ENCODE measurements at places on chromosomes 13 and 19. TPM values are rescaled to one million over a fixed set of nuclear protein-coding genes. Genes with fewer than 3 reads are reported as not detected.
A peak's percentile ranks its signal among the peaks of the same experiment; 100 is the strongest.

The THAP8 gene
- 4.5 TPM for total RNA-seq

DNA sequence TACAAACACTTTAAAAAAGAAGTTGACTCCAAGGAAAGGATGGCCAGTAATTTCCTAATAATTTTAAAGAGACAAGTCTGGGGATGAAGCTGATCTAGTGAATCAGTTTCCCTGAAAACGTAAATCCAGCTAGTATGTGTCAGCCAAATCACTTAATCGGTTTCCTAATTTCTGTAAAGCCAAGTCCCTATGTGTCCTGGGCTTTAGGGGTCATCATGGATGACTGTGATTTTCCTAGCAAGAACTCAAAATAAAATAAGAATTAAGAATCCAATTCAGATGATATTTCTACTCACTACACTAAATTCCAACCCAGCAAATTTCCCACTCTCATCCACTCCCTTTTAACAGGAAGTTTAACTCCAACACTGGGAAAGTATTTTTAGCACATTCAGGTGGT, 35.9 kb downstream of the ELF1 start:
- DNase-seq, result no peak
- H3K27me3 ChIP-seq, result no peaks in the 10 kb centered on the region
- H3K4me1 ChIP-seq, result peaks cover 31% of the 10 kb centered on the region

- H3K4me3 ChIP-seq, result no peak overlapping the region
- no peak for DNase-seq
- H3K4me1 ChIP-seq, result no peaks in the 10 kb centered on the region
Measured at GRCh38 chr13:95100525-95101433, 200.5 kb downstream of the ABCC4 start.

- H3K4me3 ChIP-seq, result no peak overlapping the region
- H3K27me3 ChIP-seq, result no peaks in the 10 kb centered on the region
- DNase-seq, result no peak
- no peak overlapping the region for H3K27ac ChIP-seq
- no peaks in the 10 kb centered on the region for H3K36me3 ChIP-seq
Measured at GRCh38 chr13:75675421-75675820, 39.3 kb downstream of the LMO7 start.

DNA sequence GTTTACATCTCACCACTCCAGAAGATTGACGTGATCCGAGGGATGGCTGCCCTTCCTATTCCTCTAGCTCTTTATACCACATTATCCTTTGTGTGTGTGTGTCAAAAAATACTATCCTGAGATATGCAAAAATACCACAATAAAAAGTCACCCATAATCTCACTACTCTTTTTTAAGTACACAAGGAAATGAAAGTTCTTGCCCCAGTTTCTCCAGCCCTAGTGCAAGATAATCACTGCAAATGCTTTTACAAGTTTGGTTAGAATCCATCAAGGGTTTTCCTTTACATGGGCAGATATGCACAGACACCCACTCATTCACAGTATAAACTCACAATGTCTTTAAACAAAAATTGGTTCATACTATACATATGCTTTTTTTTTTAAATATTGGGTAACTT, 89.3 kb downstream of the DIAPH3 start:
- no peaks in the 10 kb centered on the region for H3K36me3 ChIP-seq
- H3K27ac ChIP-seq, result no peak overlapping the region
- H3K4me3 ChIP-seq, result no peak overlapping the region
- DNase-seq, result no peak
- H3K4me1 ChIP-seq, result no peaks in the 10 kb centered on the region

DNA sequence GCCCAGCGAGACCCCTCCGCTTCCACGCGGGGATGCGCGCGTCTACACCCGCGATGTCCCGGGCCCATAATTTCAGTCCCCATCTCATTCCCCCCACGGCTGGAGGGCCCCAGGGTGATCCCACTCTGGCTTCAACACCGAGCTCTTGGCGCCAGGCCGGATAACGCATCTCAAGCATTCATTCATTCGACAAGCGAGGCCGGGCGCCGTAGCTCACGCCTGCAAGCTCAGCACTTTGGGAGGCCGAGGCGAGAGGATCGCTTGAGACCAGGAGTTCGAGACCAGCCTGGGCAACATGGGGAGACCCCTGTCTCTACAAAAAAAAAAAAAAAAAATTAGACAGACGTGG, 5.9 kb downstream of the ANGPTL6 start:
- H3K27ac ChIP-seq, result peak overlapping the region; percentile 46
- H3K4me3 ChIP-seq, result peak overlapping the region; percentile 39
- H3K4me1 ChIP-seq, result peaks cover 8% of the 10 kb centered on the region
- DNase-seq, result no peak

DNA sequence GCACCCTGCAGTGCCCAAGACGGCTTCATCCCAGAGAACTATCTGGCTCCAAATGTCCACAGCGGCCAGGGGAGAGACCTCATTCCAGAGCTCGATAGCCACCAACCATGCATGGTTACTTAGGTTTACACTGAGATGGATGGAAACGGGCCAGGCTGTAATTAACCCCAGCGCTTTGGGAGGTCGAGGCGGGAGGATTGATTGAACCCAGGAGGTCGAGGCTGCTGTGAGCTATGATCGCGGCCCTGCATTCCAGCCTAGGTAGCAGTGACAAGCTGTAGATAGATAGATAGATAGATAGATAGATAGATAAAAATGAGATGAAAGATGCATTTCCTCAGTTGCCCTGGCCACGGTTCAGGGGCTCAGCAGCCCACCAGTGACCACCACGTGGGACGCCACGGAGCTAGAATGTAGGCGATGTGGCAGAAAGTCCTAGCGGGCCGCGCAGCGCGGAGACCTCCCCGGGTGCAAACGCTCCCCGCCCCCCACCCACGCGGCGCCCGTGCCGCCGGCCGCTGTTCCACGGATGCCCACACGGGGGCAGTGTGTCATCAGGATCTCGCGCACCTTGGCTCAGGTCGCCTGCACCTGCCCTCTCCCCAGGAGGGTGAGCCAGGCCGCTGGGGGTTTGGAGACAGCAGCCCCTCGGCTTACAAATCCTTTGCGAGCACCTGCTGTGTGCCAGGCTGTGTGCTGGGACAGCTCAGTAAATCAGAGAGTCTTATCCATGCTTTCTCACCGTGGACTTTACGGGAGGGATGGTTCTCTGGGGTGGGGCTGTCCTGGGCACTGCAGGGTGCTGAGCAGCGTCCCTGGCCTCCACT, 13.5 kb upstream of the TLE5 start:
- no peaks in the 10 kb centered on the region for H3K4me1 ChIP-seq
- peak; percentile 77 for DNase-seq
- no peak overlapping the region for H3K4me3 ChIP-seq

DNA sequence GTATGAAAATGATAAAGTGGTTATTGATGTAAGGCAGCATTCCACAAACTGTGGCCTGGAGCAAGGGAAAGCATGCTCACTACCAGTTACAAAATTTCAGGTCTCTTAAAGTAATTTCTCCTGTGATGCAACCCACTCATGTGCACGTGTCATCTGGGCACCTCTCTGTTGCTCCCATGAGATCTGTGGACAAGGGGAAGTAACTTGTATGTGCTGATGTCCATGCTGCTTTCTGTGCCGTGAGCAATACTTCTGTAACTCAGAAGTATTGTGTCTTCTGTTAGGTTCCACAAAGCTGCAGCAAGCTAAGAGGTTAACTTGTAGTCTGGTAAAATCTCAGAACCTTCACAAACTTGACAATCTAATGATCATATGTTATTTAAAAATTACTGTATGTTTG, 930.0 kb upstream of the SLITRK6 start:
- no peak overlapping the region for H3K4me3 ChIP-seq
- no peaks in the 10 kb centered on the region for H3K36me3 ChIP-seq
- no peaks in the 10 kb centered on the region for H3K27me3 ChIP-seq
- DNase-seq, result no peak
- H3K4me1 ChIP-seq, result no peaks in the 10 kb centered on the region
- no peak overlapping the region for H3K27ac ChIP-seq

DNA sequence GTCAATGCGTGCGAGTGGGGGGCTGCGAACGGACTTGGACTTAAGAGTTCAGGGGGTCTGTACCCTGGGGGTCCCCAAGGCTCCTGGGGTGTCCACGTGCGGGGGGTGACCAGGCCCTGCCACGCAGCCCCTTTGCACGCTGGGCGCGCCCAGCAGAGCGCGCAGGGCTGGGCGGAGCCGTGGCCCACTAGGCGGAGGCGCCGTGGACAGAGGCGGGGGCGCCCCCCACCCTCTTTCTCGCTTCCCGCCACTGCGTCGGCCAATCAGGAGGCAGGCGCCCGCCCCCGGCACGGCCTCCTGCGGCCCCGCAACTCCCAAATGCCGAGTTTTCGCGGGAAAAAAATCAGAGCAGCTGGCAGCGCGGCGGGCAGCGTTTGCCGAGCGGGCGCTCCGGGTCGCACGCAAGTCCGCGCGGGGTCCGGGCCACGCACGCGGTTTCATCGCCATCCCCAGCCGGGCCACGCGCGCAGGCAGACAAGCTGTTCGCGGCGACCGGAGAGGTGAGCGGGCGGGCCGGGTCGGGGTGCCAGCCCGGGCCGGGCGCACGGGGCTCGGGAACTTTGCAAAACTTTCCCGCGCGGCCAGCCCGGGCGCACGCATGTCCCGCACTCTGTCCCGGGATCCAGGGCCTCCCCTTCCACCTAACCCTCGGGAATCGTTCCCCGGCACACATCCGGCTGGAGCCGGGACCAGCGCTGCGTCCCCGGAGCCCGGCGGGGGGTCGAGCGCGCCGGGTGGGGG, at the start of gene UHRF1:
Gene UHRF1, plus strand, starts transcription at position 346 of the 741 bp plus-strand sequence. CDS start 1,385 bp downstream, outside the sequence.
- peaks cover 18% of the 10 kb centered on the region for H3K4me1 ChIP-seq
- no peak within 1 kb of the TSS for H3K27ac ChIP-seq
- peak within 1 kb of the TSS; percentile 76 for H3K4me3 ChIP-seq
- H3K36me3 ChIP-seq, result no peaks in the 10 kb centered on the region
- peak; percentile 46 for DNase-seq
